ENCODE measurements at places on chromosomes 2 and 18.

DNA sequence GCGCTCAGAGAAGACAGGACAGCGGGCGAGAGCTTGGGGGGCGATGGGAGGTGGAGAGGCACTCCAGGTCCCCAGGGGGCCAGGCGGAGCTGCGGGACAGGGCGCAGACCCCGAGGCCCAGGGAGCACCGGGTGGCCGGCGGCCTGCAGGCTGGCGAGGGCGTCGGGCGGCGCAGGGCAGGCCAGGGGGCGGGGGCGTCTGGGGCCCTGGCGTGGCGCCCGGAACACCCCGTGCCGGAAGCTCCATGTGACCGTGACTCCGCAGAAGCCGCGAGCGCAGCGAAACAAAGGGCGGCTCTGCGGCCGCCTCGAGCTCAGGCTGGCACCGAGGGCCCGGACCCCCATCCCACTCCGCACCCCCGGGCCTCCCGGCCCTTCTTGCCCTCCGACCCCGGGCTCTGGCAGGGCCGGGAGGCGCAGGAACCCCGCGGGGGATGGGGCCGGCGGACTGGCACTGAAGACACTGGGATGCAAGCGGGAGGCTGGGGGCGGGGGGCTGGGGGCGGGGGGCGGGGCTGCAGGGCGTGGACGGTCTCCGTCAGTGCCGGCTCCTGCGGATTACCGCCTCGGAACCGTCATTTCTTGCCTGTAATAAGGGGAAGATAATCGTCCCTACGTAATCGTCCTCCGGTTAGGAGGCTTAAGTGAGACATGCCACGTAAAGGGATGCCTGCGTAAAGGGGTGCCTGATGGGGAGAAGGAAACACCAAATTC is 19.1 kb downstream of the SH2D6 start:
- peak; percentile 60 for DNase-seq

DNA sequence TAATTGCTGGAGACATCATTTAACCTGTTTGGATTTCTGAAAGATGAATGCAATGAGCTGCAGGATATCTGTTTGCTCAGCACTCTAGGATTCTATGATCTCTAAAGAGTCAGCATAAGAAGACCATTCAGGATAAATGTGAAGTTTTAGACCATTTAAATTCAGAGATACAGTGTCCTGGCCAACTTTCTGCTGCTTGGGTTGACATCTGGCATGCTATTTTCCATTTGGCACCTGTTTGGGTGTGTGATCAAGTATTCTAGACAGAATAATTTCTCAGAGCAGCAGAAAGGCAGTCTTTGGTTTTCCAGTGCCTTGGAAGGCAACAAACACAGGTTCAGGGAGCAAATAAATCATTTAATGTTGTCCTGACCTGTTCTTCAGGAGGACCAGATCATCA is 144.8 kb upstream of the NDUFV2 start:
- DNase-seq = no peak

- no peak for DNase-seq
Observed at GRCh38 chr18:36658611-36659010, 170.2 kb downstream of the TPGS2 start.

DNA sequence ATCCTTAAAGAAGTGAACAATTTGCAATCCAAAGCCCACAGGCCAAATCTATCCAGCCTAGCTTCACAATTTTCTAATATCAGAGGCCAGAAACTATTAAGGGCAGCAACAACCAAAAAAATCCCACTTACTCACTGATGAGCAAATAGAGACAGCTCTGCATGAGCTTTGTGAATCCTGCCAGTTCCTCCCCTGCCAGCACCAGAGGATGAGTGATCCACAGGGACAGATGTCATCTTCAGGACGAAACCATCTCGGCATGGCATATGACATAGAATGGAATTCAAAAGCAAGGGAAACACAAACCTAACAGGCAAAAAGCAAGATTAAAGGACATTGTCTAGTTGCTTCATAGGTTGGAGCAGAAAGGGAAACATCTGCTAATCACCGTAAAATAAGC is 2.2 kb upstream of the DSC2 start:
- DNase-seq = no peak

- no peak for DNase-seq
Observed at GRCh38 chr2:207113414-207113813, 52.3 kb downstream of the KLF7 start.

DNA sequence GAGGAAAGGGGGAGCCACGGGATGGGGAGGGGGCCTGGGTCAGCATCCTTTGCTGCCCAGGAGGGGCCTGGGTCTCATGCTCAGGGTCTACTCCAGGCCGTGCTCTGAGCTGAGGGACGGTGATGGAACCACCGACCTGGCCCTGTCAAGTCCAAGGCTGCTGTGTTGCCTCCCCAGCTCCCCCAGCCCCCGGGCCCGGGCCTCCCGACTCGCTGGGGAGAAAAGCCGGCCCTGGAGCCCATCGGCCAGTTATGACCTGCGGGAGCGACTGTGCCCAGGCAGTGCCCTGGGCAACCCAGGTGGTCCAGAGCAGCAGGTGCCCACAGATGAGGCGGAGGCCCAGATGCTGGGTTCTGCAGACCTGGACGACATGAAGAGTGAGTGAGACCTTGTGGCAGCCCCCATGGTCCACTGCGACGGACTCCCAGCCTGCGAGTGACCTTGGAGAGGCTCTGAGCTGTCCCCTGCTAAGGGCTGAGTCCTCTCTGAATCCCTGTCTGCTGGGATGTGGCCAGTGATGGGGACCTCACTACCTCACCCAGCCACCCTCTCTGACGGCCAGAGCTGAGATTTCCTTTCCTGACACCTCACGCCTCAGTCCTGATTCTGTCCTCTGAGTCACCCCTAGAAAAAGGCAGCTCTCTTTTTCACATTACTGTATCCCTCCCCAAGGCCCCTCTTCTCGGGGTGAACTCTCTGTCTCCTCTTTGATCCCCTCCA is 2.7 kb downstream of the SLC4A3 start:
- DNase-seq = no peak

GRCh38 chr2:145094370-145094769 is 574.5 kb upstream of the ZEB2 start:
- DNase-seq = no peak

GRCh38 chr2:238423561-238424312 is 3.0 kb upstream of the ASB1 start:
- DNase-seq = no peak

GRCh38 chr2:80473069-80473468 is 168.5 kb upstream of the LRRTM1 start:
- no peak for DNase-seq

DNA sequence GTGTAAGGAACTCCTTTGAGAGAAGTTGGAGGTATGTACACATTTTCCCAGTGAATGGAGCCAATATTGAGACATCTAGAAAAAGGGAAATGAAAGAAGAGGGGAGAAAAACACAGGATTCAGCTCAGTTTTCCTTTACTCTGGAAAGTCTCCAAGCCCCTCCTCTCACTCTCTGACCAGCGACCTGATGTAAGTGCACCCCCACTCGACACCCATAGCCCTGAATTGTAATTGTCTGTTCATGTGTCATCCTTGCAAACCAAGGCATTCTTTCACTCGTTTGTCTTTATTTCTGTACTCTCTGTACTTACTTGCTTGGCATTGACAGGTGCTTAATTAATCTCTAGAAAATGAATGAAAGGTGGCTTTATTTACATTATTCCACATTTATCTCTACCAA is 55.7 kb upstream of the CTAGE1 start:
- no peak for DNase-seq

- no peak for DNase-seq
Observed at GRCh38 chr2:204199357-204199756, 262.8 kb downstream of the ICOS start.

- DNase-seq = no peak
Observed at GRCh38 chr18:11078491-11078890, 70.9 kb downstream of the PIEZO2 start.

- DNase-seq = no peak
Observed at GRCh38 chr2:163187995-163188655, 349.6 kb upstream of the KCNH7 start.

DNA sequence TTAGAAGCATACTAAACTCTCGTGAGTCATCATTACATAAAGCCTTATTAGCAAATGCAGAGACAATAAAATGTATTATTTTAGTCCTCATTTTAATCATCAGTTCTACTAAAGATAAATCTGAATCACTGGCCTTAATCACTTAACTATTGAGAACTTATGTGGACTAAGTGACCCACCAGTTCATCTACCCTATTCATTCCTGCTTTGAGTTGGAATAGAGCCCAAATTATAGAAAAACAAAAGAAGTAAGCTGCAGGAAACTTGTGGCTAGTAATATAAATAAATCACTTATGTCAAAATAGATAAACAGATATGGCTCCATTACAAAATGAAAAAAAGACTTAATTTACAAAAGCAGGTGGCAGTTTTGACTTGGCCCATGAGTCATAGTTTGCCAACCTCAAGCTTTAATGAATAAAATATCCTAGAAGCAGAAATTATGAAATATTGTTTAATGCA is 851.8 kb upstream of the CRIM1 start:
- DNase-seq = no peak
